ENCODE measurements at places on chromosomes 7 and 10. TPM values are rescaled to one million over a fixed set of nuclear protein-coding genes. Genes with fewer than 3 reads are reported as not detected.

GRCh38 chr7:5510426-5511045 is 86.9 kb upstream of the TNRC18 start:
- no peak for DNase-seq

GRCh38 chr10:98367604-98368451 is 47.2 kb downstream of the PYROXD2 start:
- no peak for DNase-seq

- DNase-seq = no peak
Measured at GRCh38 chr7:18063149-18063901, 35.7 kb upstream of the PRPS1L1 start.

DNA sequence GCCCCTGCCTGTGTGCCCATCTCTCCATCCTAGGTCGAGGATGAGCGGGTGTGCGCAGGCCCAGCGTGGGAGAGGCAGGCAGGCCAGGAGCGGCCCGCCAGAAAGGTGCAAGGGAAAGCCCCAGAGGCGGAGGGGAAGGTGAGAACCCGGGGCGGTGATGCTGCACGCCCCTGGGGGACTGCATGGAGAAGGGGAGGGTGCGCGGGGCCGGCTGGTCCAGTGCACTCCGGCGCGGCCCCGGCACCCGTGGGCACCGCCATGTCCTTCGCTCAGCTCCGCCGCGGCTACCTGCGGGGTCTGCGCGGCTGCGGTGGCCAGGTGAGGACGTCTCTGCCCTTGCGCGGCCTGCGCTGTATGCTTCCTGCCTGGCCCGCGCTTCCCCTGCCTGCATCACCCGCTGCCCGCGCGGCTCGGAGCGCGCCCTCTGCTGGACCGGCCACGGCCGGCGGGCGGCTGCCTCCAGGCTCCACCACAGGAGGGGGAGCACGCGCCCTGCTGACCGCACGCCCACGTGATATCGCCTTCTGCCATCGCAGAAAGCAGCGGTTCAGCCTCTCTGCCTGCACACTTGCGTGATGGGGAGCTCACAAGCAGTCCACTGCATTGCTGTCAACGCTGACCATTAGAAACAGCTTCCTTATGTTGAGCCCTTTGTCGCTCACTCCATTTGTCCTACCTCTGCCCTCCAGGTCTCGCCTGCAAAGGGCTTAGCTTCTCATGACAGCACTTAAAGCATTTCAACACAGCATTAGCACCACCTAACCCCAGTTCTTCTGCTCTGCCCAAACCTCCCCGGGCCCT is 73.9 kb downstream of the CXCL12 start:
- peak; percentile 95 for DNase-seq

DNA sequence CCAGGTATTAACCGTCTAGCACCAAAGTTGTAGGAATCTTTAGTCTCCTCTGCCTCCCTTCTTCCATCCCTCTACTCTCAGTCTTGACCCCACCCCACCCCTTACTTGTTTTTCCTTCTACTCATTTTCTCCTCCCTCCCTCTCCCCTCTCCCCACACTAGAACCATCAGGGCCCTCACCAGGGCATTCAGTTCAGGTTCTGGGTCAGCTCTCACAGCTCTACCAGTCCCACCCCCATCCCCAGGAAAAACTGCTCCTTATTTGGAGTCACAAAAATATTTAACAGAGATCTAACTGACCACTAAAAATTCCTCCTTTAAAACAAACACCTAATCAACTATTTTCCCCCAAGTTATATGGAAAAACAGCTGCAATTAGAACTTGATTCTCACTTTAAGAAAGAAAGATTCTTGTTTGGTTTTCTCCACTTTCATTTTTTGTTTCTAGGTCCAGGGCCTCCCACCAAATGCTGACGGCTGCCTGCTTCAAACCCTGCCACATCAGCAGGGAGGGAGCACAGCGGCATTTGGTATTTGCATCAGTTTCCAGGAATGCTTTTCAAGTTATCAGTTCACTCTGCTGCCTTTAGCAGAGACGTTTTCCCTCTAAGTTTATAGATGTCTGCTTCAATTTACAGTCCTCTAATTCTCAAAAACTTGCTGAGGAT is 2.8 kb upstream of the COL1A2 start:
- peak; percentile 77 for DNase-seq

GRCh38 chr10:60537697-60538096 is 148.0 kb upstream of the ANK3 start:
- DNase-seq = no peak

GRCh38 chr10:69333205-69333604 is 54.9 kb downstream of the HK1 start:
- DNase-seq = peak; percentile 78

GRCh38 chr7:37047260-37047659 is 323.0 kb upstream of the AOAH start:
- no peak for DNase-seq

DNA sequence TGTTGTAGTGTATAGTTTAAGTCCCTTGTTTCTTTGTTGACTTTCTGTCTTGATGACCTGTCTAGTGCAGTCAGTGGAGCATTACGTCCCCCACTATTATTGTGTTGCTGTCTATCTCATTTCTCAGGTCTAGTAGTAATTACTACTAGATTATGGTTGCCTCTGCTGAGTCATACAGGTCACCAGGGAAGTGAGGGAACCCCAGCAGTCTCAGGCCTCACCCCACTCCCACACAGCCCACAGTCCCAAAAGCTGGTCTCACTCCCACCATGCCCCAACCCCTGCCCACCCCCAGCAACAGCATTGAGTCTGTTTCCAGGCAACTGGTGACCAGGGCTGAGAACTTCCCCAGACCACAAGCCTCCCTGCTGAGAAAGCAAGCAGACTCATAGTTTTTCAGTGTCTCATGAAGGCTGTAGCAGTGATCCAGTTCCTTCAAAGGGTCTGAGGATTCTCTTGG is 88.0 kb downstream of the PLXDC2 start:
- no peak for DNase-seq

GRCh38 chr10:7457478-7458316 is 46.9 kb upstream of the SFMBT2 start:
- no peak for DNase-seq

GRCh38 chr7:90772410-90772809 is 176.3 kb downstream of the CDK14 start:
- no peak for DNase-seq

DNA sequence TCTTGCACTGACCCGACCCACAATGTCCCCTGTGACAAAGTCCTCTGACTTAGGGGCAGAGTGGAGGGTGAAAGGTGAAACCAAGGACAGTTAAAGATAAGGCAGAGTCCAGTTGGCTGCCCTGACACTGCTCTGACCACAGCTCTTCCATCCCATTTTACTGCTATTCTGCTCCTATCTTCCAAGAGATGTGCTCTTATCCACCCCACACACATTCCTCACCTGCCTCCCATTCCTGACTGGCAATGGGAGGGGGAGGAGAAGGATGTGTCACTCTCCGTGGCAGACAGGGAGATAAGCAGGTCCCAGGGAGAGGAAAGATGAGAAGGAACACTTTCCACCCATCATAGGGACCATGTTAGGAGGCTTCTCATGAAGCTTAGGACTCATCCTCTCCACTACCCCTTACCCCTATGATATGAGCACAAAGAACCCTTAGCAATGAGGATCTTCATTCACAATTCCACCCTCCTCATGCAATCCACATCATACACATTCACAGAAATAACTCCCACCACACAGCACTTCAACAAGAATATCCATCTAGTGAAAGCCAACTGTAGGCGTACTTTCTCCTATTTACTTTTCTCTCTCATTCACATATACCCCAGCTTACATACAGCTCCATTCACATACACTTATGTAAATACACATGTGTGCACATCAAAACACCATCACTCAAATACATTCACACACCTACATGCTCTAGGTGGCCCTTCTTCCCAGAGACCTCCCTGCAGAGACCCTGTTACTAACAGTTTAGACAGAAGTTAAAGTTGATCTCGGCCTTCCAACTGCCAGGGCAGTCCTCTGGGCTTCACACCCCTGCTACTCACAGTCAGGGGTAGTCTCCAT is 6.6 kb downstream of the SYNPO2L start:
- no peak for DNase-seq

- no peak for DNase-seq
Measured at GRCh38 chr7:52857367-52857766, 178.1 kb upstream of the POM121L12 start.

GRCh38 chr10:71971769-71972555 is 7.8 kb downstream of the CHST3 start:
- no peak for DNase-seq

DNA sequence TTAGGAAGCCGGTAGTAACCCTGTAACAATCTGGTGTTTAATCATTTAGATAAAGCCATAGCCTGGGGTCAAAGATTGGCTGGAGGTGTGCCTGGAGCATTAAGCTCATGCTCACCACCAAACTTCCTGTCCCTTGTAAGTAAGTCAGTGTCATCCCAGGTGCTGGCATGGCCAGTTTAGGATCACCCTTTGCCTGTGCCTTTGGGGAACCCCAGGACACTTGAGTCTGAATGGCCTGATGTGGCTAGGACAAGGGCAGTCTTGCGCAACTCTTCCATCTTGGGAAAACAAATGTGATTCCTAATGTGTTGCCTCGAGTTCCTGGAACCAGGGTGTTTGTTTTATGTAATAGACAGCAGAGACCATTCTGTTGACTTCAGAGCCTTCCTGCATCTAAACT is 154.8 kb downstream of the GRK5 start:
- DNase-seq = no peak

DNA sequence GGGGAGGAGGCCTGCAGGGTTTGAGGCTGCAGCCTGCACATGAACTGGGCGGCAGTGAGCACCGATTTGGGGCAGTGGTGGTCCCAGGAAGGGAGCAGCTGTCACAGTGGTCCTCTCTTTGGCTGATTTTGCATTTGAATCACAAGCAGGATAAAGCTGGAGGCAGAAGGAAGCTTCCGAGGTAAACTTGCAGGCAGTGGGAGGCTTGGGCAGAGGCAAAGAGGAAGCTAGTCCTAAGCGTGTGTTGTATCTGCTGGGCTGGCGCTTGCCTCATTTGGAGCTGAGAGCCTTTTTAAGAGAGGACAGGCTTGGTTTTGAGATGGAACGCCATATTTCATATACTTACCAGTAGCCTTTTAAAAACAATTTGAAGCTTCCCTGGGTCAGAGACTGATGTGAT is 177.2 kb upstream of the PODXL start:
- no peak for DNase-seq

- no peak for DNase-seq
Measured at GRCh38 chr10:99682752-99683151, 23.4 kb downstream of the ENTPD7 start.

- no peak for DNase-seq
Measured at GRCh38 chr10:75651417-75651816, 220.0 kb downstream of the LRMDA start.

DNA sequence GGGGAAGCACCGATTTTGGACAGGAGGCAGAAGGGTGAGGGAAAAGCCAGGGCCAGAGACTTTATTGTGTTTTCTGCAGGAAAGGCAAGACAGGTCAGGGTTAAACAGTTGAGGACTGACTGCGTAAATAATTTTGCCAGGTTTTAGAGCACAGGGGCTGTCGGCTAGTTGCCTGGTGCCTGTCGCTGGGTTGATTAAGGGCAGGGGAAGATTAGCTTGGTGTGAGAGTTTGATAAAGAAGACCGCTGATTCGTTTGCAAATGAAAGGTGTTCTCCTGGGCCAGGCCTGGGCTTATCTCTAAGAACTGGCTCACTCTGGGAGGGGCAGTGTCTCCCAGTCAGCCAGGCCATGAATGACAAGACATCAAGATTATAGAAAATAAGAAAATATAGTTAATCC is 75.6 kb downstream of the SLC37A3 start:
- no peak for DNase-seq

DNA sequence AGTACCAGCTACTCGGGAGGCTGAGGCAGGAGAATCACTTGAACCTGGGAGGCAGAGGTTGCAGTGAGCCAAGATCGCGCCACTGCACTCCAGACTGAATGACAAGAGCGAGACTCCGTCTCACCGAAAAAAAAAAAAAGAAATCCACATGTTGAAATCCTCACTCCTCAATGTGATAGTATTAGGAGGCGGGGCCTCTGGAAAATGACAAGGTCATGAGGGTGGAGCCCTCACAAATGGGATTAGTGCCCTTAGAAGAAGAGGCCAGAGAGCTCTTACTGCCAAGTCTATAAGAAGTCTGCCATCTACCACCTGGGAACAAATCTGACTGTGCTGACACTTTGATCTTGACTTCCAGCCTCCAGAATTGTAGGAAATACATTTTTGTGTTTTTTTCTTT is 10.6 kb downstream of the MMD2 start:
- DNase-seq = no peak

- DNase-seq = no peak
Measured at GRCh38 chr10:6406220-6407033, 173.6 kb downstream of the PRKCQ start.

GRCh38 chr7:40475681-40475982 is 340.8 kb downstream of the SUGCT start:
- DNase-seq = no peak

GRCh38 chr7:148177972-148178371 is 412.6 kb upstream of the C7orf33 start:
- DNase-seq = no peak

GRCh38 chr7:27097686-27098577 is 2.1 kb upstream of the HOXA1 start:
- DNase-seq = no peak

DNA sequence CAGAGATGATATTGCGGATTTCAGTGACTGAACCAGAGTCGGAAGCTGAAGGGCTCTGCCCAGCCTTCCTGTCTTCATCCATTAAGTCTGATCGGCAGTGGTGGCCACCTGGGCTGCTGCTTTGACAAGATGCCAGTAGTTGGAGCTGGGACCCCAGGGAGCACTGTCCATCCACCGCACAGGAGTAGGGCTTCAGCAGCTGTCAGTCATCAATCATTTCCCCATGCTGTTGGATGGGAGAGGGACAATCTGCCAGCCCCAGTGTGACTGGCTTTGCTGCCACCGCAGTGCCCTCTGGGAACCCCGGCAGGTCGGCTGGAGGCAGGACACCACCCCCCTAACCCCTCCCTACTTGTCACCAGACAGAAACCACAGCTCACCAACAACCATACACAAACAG is 23.0 kb upstream of the GPR146 start:
- no peak for DNase-seq

DNA sequence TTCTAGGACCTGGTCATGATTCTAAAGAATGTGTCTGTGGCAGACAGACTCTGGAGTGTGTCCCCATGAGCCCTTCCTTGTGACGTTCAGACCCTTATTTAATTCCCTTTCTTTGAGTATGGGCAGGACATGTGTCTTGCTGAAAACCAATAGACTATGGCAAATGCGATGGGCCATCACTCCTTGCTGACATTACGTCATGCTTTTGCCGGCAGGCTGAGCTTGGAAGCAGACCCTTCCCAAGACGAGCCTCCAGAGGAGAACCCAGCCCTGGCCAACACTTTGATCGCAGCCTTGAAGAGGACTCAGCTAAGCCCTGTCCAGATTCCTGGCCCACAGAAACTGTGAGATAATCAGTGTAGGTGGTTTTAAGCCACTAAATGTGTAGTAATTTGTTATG is 18.4 kb upstream of the TMEM236 start:
- no peak for DNase-seq

- DNase-seq = peak; percentile 81
Measured at GRCh38 chr10:103660364-103661197, 167.1 kb downstream of the NEURL1 start.

- no peak for DNase-seq
Measured at GRCh38 chr10:33422471-33423153, 88.1 kb upstream of the NRP1 start.

The SPDYE11 gene
- not detected for total RNA-seq

The TMEM213 gene
- not detected for total RNA-seq

The MYPN gene
- not detected for total RNA-seq

The TNKS2 gene
- total RNA-seq = 43.2 TPM

The GNAT3 gene
- not detected for total RNA-seq

The HPSE2 gene
- 6.3 TPM for total RNA-seq

The AHCYL2 gene
- 12.0 TPM for total RNA-seq

The GIMAP1 gene
- 11.6 TPM for total RNA-seq

The SFMBT2 gene
- total RNA-seq = 9.2 TPM

The POLR2J2 gene
- total RNA-seq = 22.1 TPM

The IL2RA gene
- total RNA-seq = 4.2 TPM

The PDE6C gene
- total RNA-seq = not detected

The HOXA5 gene
- total RNA-seq = 8.0 TPM

The ACBD7 gene
- not detected for total RNA-seq

Data from aorta (tissue), 5 donors.